Suprapubic skin (tissue), 4 donors: ENCODE measurements at places on chromosomes 2 and 18.

DNA sequence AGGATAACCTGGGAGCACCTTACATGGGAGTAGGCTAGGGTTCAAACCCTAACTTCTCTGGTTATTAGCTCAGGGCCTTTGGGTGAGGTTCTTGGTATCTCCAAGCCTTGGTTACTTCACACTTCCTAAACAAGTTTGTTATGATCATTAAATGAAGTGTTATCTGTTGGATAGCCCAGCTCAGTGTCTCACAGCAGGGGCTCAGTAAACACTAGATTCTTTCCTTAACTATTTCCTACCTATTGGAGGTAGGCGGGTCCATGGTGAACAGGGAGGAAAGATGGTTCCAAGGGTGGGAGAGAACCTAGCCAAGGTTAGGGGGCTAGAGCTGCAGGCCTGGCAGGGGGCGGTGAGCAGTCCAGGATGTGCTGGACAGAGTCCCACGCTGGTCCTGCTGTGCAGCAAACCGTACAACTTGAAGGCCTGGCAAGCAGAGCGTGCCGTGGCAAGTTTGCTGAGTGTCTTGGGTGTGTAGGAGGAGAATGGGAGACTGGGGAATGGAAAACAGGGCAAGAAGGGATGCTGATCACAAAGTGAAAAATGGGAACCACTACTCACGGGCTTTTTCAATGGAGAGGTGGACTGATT lies 259.1 kb downstream of the PRKCE start:
- H3K36me3 ChIP-seq, result no peaks in the 10 kb centered on the region
- H3K4me1 ChIP-seq, result peaks cover 27% of the 10 kb centered on the region
- H3K27me3 ChIP-seq, result no peaks in the 10 kb centered on the region
- no peak overlapping the region for H3K27ac ChIP-seq
- DNase-seq, result no peak

DNA sequence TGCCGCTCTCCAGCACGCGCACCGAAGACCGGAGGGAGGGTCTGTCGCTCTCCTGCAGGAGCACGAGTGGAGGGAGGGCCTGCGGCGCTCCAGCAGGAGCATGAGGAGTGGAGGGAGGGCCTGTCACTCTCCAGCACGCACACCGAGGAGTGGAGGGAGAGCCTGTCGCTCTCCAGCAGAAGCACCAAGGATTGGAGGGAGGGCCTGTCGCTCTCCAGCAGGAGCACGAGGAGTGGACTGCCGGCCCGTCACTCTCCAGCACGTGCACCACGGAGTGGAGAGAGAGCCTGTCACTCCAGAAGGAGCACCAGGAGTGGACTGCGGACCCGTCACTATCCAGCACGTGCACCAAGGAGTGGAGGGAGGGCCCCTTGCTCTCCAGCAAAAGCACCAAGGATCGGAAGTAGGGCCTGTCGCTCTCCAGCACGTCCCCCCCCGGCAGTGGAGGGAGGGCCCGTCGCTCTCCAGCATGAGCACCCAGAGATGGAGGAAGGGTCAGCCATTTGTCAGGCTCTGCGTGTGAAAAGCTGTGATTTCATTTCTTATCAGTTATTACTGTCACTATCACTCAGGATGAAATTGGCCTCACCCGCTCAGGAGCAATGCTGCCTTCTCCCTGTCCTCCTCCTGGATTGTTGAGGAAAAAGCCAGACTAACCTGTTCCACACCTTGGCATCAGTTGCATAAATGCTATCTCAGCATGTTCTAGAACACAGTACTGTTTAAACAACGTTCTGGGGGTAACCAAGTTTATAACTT lies 35.9 kb downstream of the ADI1 start:
- H3K36me3 ChIP-seq, result peaks cover 50% of the 10 kb centered on the region
- peaks cover 13% of the 10 kb centered on the region for H3K4me1 ChIP-seq
- DNase-seq, result peak; percentile 74

DNA sequence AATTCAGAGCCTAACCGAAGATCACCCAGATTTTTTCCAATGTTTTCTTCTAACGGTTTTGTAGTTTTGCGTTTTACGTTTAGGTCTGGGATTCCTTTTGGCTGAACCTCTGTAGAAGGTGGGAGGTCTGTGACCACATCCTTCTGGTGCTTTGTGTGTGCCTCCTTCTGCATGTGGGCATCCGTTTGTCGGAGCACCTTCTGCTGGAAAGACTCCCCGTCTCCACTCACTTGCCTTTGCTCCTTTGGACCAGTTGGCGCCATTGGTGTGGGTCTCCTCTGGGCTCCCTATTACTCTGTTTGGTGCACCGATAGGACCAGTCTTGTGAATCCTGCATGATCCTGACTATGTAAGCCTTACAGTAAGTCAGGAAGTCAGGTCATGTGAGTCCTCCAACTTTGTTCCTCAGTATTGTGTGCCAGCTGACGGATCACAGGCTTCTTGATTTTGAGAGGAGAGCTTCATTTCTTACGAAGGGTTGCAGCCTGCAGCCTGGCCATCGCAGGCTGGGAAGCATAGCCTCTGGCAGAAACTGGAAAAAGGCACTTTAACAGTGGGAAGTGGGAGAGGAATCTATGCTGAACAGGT lies 13.6 kb downstream of the AQP12A start:
- no peak for DNase-seq
- peaks cover 7% of the 10 kb centered on the region for H3K4me1 ChIP-seq
- H3K27ac ChIP-seq, result no peak overlapping the region
- H3K4me3 ChIP-seq, result no peak overlapping the region
- H3K27me3 ChIP-seq, result peaks cover 83% of the 10 kb centered on the region
- H3K36me3 ChIP-seq, result no peaks in the 10 kb centered on the region

DNA sequence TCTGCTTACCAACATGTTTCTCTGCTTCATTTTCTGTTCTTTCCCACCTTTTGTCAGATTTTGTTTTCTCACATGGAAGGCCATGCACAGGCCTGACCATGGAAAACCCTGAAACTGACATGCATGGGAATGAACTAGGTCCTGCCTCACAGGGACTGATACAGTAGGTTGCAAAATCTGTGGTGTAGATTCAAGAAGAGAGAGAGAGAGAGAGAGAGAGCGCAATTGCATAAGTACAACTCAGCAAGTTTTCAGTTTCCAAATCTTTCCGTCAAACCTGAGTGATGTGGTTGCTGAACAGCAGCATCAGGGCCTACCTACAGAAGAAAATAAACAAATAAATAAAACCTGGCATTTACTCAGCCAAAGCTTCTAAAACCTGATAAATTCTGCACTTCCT lies 87.5 kb upstream of the RNF152 start:
- no peak for DNase-seq
- no peaks in the 10 kb centered on the region for H3K36me3 ChIP-seq
- no peaks in the 10 kb centered on the region for H3K27me3 ChIP-seq
- no peaks in the 10 kb centered on the region for H3K4me1 ChIP-seq

GRCh38 chr2:25592766-25593292 lies 80.5 kb downstream of the DTNB start:
- H3K4me1 ChIP-seq, result no peaks in the 10 kb centered on the region
- H3K36me3 ChIP-seq, result no peaks in the 10 kb centered on the region
- no peaks in the 10 kb centered on the region for H3K27me3 ChIP-seq

- peak overlapping the region; percentile 83 for H3K27ac ChIP-seq
- peaks cover 61% of the 10 kb centered on the region for H3K4me1 ChIP-seq
- H3K27me3 ChIP-seq, result no peaks in the 10 kb centered on the region
- DNase-seq, result peak; percentile 74
- no peak overlapping the region for H3K4me3 ChIP-seq
- no peaks in the 10 kb centered on the region for H3K36me3 ChIP-seq
Observed at GRCh38 chr2:239263669-239264491, 136.9 kb downstream of the HDAC4 start.

- no peaks in the 10 kb centered on the region for H3K36me3 ChIP-seq
- H3K4me1 ChIP-seq, result no peaks in the 10 kb centered on the region
- H3K27me3 ChIP-seq, result no peaks in the 10 kb centered on the region
- DNase-seq, result no peak
- no peak overlapping the region for H3K27ac ChIP-seq
Observed at GRCh38 chr2:76668279-76668678, 853.9 kb downstream of the LRRTM4 start.

DNA sequence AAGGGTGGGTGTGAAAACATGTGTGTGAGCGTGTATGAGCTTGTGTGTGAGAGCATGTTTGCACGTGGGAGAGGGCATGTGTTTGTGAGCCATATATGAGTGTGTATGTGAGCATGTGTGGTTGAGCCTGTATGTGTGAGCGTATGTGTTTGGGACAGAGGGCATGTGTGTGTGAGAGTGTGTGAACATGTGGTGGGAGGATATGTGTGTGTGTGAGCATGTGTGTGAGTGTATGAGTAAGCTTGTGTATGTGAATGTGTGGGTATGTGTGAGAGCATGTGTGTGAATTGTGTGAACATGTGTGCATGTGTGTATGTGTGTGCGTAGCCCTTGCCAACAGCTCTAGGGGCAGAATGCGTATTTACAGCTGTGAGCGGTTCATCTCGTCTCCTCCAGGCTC lies 163.0 kb downstream of the TMEM200C start:
- H3K27ac ChIP-seq, result no peak overlapping the region
- H3K4me1 ChIP-seq, result no peaks in the 10 kb centered on the region
- peaks cover 2% of the 10 kb centered on the region for H3K27me3 ChIP-seq
- DNase-seq, result no peak

GRCh38 chr2:96324721-96325040 lies 436 bp upstream of the ITPRIPL1 start:
- H3K27ac ChIP-seq, result no peak overlapping the region
- peaks cover 36% of the 10 kb centered on the region for H3K4me1 ChIP-seq
- H3K36me3 ChIP-seq, result no peaks in the 10 kb centered on the region
- no peak for DNase-seq
- H3K27me3 ChIP-seq, result peaks cover 21% of the 10 kb centered on the region
